ENCODE measurements at places on chromosomes 6 and 20.

DNA sequence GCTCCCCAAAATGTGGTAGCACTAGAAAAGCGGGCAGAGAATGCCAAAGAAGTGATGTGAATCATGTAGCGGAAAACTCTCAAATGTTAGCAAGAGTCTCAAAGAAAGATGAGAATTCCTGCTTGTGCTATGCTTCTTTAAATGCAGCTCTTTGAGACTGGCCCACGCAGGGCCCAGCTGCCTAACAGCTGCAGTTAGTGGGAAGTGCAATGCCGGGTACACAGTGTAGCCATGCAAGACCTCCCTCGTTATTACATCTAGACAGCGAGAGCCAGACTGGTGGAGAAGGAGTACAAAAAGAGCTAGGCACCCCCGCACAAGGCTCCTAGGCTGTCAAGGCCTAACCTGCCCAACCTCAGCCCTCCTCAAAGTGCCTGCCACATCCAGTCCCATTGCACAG, 201.7 kb upstream of the PRDM1 start:
- no peak for DNase-seq

- peak; percentile 66 for DNase-seq
These were observed 25.3 kb downstream of the TBC1D7 start for GRCh38 chr6:13302751-13303667.

DNA sequence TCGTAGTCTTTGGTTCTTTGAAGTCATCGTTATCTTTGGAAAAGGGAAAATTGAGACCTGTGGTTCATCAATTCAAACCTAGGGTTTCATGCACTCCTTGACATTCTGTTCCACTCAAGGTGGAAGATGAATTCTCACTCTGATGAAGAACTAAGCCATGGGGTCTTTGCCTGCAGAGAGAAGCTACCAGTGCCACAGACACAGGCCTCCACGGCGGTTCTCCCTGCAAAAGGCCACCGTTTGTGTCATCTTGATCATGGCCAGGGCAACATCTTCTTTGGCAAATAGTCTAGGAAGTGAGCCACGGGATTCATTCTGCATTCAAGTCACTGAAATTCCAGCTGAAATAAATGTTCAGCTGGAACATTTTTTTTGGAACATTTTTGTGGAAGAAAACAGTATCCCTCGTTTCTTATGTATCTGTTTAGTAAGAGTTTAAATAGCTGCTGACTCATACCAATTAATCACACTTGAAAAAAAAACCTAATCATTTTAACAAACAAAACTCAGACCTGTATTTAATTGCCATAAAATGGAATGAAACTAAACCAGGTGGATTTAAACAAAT, 206.0 kb upstream of the FOXQ1 start:
- DNase-seq, result no peak

DNA sequence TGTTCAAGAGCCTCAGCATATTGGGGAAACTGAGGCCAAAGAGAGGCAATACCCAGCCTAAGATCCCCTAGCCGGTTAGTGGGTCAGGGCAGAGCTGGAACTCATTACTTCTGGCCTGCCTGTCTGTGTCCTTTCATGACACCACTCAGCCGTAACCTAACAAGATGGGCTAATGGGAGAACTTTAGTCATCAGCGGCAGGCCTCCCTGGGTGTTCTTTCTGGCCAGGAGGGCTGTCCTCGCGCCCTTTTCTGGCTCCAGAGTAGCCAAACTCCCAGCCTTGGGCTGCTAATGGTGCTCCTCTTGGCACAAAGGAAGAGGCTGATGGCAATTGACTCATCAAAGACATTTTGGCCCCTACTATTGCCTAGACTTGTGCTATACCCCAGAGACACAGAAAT, 76.6 kb downstream of the NCR2 start:
- no peak for DNase-seq

- no peak for DNase-seq
These were observed 64.7 kb downstream of the MYH7B start for GRCh38 chr20:35020108-35020928.

GRCh38 chr6:5478380-5478779, 217.1 kb downstream of the FARS2 start:
- no peak for DNase-seq

GRCh38 chr20:32484225-32484957, 100.7 kb downstream of the NOL4L start:
- DNase-seq, result peak; percentile 41

DNA sequence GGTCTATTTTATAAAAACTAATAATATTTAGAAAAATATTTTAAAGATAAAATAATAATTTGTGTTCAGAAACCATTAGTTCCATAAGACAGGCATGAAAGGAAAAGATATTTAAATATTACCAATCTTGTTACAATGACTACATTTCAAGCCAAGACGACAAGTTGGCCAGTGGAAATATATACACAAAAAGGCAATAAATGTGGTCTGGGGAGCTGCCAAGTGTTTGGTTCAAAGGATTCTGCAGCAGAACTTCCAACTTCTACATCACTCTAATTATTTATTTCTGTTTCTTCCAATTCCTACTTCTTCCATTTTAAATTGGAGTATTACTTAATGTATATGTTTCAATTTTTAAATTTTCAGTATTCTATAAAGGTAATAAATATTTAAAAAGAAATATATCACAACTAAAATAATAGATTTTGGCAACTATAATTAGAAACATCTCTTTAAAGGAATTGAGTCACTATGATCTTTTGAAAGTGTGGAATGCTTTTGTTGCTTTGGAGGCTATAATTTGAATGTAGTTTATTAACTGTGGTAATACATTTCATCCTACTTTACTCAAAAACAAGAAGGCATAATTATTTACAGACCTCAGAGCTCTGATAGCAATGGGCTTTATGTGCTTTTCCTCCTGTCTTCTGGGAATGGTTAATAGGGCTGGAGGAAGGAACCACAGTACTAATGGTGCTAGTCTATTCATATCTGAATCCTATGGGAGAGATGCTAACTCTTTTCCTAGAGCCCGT, 129.7 kb upstream of the FAM184A start:
- DNase-seq, result no peak

GRCh38 chr20:50272724-50273446, 82.3 kb downstream of the CEBPB start:
- no peak for DNase-seq

- DNase-seq, result peak; percentile 46
These were observed 3.0 kb downstream of the BAK1 start for GRCh38 chr6:33577106-33577535.

GRCh38 chr6:158172001-158172400, 3.9 kb downstream of the GTF2H5 start:
- no peak for DNase-seq

DNA sequence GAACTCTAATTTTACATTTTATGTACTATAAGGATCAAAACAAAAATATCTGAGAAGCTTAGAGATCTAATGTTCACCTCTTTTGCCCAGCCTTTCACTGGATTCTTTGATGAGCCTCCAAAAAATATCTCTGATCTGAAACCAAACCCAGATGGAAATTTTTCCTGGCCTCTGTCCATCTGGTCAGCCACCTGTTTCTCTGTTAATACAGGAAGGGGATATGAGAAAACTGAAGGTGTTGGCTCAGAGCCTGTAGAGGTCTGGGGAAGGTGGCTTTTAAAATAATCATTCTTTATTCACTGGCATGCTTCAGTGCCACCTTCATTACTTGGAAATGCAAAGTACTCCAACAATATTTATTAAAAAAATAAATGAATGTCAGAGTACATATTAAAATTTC, 8.5 kb upstream of the MCM3 start:
- no peak for DNase-seq

DNA sequence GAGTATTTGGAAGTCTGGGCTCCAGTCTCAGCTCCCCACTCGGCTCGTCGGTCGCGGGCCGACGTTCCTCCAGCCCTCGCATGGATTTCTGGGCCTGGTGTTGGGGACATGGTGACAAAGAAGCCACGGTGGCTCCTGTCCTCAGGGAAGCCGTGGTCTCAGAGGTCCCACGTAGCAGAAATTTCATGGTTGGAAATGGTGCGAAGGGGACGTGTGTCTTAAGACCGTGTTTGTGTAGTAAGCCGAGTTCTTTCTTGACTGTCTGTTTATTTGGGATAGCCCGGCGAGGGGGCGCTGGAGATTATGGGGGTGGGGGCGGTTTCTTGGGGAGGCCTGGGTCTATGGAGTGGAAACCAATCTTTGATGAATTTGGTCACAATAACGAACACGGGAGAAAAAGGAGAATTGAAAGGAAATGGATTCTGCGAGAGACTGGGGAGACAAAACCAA, 23.5 kb upstream of the MAP3K7 start:
- DNase-seq, result peak; percentile 4

DNA sequence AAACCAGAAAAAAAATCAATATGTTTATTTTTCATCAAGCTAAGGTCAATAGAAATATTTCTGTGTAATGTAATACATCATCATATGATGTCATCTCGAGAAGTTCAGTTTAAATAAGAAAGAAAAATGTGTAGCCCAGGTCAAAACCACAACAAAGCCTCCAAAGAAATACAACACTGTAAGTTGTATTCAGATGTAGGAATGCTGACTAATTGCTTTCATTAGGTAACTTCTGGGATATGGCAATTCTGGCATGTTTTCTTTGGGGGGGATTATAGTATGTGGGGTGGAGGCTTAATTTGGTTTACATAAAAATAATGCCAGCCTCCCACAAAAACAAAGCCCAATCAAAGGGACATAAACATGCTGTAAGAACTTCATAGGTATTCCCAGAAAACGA, 881.8 kb upstream of the CITED2 start:
- DNase-seq, result no peak

DNA sequence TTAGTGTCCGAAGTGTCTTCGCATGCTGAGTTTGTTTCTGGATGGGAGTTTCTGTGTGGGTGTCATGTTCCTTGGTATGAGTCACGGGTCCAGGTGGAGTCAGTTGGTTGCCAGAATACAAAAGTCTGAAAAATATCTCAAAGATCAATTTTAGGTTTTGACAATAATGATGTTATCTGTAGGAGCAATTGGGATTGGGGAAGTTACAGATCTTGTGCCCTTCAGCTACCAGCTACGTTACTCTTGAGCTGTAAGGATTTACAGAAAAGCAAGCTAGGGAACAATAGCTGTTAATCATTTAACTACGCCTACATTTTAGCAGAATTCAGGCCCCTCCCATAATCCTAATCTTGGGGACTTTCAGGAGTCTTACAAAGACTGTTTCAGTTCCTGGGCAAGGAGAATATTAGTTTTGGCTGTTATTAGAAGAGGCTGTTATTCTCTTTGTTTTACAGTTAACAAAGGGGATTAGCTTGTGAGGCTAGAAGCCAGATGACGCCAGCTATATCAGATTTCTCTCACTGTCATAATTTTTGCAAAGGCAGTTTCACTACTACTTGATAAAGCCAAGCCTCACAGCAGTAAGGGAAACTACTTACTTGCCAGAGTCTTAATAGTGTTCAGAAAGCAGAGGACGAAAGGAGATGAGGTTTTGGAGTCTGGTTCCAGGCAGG, 15.4 kb upstream of the SLC22A16 start:
- DNase-seq, result no peak

GRCh38 chr6:168054765-168055560, 24.0 kb downstream of the FRMD1 start:
- no peak for DNase-seq

DNA sequence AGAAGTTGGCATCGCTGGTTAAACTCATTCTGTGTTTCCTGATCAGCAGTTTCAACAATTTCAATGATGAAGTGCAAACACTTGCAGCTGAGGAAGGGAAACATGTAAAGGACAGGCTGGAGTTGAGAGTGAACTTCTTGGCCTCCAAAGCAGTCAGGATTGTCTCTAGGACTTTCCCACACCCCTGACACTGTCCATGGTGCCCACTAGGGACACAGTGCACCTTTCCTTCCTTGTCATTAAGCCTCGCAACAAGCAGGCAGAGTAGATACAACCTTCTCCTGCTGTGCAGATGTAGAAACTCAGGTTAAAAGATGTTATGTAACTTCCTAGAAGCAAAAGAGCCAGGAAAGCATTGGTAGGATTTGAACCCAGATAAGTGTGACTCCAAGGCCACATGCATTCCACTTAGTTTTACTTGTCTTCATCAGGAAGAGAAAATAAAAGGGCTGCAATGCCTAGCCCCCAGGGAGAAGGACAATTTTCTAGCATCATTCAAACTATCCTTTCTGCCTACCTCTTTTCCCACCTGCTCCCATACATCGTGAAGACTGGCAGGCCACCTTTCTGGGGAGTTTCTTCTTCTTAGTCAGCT, 39.2 kb upstream of the IL17A start:
- no peak for DNase-seq

- DNase-seq, result peak; percentile 68
These were observed at the start of gene PHF10 for GRCh38 chr6:169724494-169725124. PHF10 (minus strand) TSS chr6:169724500; CDS start chr6:169723931, 569 bp downstream.

DNA sequence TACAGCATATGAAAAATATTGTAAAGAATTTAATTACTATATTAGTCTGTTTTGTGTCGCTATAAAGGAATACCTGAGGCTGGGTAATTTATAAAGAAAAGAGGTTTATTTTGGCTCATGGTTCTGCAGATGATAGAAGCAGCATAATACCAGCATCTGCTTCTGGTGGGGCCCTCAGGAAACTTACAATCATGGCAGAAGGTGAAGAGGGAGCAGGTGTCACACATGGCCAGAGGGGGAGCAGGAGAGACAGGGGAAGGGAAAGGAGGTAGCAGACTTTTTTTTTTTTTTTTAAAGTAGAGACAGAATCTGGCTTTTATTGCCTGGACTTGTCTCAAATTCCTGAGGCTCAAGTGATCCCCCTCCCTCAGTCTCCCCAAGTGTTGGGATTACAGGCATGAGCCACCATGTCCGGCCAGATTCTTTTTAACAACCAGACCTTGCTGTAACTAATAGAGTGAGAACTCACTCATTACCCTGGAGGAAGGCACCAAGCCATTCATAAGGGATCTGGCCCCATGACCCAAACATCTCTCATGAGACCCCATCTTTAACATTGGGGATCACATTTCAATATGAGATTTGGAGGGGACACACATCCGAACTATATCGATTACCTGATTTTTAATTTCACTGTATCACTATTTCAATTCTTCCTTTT, 64.6 kb downstream of the MAN1A1 start:
- DNase-seq, result peak; percentile 33
